ENCODE measurements at places on chromosomes 1 and 21.

GRCh38 chr1:116365353-116365780 lies 7.7 kb upstream of the ATP1A1 start:
- no peak for DNase-seq

DNA sequence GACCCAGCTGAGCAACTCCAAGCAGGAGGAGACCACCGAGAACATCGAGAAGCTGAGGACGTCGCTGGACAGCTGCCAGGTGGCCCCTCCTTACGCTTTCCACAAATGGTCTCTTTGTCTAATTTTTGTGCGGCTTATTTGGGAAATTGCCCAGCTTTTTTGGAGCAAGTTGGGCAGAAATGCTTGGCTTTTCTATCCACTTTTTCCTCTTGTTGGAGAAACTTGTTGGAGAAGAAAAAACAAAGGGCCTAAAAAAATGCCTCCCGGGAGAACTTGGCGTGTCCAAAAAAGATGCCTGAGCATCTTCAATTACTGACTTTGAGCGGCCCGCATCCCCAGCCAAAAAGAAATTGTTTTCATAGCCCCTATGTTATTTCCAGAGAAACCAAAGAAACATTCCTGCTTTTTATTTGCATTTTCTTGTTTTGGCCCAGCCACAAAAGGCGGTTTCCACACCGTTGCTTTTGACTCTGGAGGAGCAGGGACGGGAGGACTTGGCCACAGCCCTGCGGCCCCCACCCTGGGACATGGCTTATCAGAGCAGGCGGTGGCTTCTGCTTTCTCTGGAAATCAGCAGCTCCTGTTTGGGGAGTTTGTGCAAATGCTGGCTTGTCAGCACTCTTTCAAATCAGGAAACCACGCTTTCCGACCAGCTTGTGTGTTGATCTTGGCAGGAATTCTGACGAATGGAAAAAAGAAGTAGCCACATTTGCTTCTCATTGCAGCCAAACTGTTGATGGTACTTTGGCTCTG lies 81.2 kb upstream of the EFHD2 start:
- peak; percentile 30 for DNase-seq

DNA sequence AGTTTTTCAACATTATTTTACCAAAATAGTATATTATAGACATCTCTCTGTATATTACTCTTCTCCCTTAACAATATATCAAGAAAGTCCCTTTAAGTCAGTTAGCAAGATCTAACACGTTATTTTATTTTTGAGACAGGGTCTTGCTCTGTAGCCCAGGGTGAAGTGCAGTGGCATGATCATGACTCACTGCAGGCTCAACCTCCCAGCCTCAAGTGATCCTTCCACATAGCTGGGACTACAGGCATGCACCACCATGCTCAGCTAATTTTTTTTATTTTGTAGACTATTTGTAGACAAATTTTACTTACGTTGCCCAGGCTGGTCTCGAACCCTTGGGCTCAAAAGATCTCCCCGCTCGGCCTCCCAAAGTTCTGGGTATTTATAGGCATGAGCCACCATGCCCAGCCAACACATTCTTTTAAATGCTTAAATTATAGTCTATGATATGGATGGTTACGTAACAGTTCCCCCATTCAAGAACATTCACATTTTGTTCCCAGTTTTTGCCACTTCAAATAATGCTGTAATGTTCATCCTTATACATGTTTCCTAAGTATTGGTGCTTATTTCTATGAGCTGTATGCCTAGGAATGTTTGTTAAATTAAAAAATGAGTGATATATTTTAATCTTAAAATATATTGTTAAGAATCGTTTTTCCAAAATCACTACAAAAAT lies 70.4 kb downstream of the TUT4 start:
- no peak for DNase-seq

DNA sequence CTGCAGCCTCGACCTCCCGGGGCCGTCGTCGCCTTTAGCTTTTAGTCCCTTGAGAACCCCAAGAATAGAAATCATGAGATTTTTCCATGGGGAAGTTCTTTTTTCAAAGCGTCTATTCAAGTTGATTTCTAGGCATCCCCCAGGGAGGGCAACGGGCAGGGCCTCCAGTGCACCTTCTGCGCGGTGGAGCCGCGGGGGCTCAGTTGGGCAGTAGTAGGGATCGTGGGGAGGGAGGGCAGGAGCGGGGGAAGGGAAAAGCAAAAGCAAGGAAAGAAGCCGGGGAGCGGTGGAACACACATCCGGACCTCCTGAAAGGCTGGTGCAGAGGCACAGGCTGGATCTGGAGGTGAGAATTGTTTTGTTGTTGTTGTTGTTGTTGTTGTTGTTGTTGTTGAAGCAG lies 103.4 kb downstream of the PPIAL4G start:
- no peak for DNase-seq

DNA sequence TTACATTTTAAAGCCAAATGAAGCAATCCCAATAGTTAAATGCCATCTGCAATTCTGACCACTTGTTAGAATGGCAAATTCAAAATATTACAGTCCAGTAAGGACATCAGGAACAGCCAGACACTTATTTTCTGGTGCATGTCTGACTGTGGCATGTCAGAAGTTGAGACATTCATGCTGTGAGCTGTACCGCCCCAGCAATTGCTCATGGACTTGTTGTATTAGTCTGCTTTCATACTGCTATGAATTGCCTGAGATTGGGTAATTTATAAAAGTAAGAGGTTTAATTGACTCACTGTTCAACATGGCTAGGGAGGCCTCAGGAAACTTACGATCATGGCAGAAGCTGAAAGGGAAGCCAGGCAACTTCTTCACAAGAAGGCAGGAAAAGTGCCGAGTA lies 19.1 kb downstream of the DDAH1 start:
- no peak for DNase-seq
